ENCODE measurements at places on chromosomes 3 and 15. TPM values are rescaled to one million over a fixed set of nuclear protein-coding genes. Genes with fewer than 3 reads are reported as not detected.

DNA sequence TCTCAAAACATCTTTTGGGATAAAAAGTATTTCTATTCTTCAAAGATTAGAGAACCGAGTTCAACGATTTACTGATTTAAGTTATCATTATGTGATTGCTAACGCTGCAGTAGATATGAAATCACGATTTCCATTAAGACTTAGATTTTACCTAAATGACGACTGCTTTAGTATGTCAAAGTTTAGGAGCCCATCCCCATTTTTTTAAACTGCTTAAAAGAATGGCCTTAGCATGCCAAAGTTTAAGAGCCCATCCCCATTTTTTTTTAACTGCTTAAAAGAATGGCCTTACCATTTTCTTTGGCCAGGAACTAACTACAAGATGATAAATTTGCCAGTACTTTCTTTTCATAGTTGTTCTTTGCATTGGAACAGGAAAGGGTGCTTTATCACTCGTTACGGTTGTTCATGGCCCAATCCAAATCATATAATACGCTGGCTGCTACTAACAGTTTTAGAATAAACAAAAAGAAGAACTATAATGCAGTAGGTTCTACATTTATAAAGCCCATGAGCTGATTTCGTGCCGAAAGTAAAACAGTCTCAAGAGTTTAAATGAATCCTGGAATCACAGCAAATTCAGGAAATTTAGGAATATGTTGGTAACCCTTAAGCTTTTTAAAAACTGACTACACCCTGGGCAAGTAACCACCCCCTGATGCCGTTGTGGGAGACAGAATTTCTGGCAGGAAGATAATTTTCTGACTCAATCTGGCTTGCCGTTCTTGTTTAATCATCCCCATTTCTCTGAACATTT lies 869 bp upstream of the TSC22D2 start:
- peak; percentile 19 for DNase-seq
- H3K4me1 ChIP-seq, result peaks cover 2% of the 10 kb centered on the region
- no peaks in the 10 kb centered on the region for H3K36me3 ChIP-seq
- H3K4me3 ChIP-seq, result peak overlapping the region; percentile 73
- no peaks in the 10 kb centered on the region for H3K27me3 ChIP-seq
- peak overlapping the region; percentile 99 for H3K27ac ChIP-seq

- peaks cover 19% of the 10 kb centered on the region for H3K4me1 ChIP-seq
- H3K4me3 ChIP-seq, result no peak overlapping the region
- H3K27ac ChIP-seq, result peak overlapping the region; percentile 64
- no peaks in the 10 kb centered on the region for H3K27me3 ChIP-seq
These were observed 55.2 kb upstream of the GBE1 start for GRCh38 chr3:81816473-81817250.

- no peak overlapping the region for H3K27ac ChIP-seq
- H3K36me3 ChIP-seq, result no peaks in the 10 kb centered on the region
- H3K4me1 ChIP-seq, result no peaks in the 10 kb centered on the region
- no peaks in the 10 kb centered on the region for H3K27me3 ChIP-seq
These were observed 77.0 kb downstream of the EPHA3 start for GRCh38 chr3:89184151-89184995.

DNA sequence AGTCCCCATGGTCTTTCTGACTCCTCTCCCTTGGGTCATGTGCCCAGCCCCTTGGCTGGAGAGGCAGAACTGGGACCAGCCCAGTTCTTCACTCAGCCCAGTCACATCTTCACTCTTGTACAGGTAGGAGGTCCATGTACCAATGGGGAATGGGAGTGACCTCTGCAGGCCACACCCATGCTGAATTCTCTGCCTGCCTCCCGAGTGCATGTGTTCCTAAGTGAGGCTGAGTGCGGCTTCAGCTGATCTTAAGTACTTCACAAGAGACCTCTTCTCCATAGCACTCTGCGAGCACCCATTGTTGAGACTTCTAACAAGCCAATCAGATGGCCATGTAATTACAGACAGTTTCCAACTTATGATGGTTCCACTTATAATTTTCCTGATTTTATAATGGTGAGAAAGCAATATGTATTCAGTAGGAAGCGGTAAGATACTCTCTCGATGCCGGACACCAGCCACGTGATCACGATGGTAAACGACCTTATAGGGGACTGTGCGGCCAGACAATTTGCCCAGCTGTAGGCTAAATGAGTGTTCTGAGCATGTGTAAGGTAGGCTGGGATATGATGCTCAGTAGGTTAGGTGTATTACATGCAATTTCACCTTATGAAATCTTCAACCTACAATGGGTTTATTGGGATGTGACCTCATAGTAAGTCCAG lies 112.1 kb downstream of the KLF13 start:
- peaks cover 45% of the 10 kb centered on the region for H3K4me1 ChIP-seq
- no peak overlapping the region for H3K4me3 ChIP-seq
- no peak overlapping the region for H3K27ac ChIP-seq
- H3K36me3 ChIP-seq, result no peaks in the 10 kb centered on the region
- no peaks in the 10 kb centered on the region for H3K27me3 ChIP-seq

DNA sequence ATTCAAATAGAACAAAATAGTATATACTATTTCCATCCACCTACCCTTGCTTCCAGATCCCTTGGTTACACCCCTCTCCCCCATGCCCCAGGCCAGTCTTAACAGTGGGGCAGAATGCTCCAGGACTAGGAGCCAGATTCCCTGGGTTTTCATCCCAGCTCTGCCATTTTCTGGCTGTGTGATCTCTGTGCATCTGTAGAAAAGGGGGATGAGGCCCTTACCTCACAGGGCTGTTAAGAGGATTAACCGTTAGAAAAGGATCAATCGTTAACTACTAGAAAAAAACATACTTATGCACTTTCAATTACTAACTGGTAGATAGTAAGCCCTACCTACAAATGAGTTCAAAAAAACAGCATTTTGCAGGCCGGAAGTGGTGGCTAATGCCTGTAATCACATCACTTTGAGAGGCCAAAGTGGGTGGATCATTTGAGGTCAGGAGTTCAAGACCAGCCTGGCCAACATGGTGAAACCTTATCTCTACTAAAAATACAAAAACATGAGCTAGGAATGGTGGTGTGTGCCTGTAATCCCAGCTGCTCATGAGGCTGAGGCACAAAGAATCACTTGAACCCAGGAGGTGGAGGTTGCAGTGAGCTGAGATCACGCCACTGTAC lies 11.7 kb downstream of the EBLN2 start:
- no peak overlapping the region for H3K27ac ChIP-seq
- H3K36me3 ChIP-seq, result no peaks in the 10 kb centered on the region
- H3K4me1 ChIP-seq, result no peaks in the 10 kb centered on the region
- H3K4me3 ChIP-seq, result no peak overlapping the region

The FAM174B gene
- total RNA-seq, result 8.7 TPM

The ZNF106 gene
- total RNA-seq, result 23.7 TPM

Data from thymus (tissue), 14 donors.